ENCODE measurements at places on chromosomes 12 and 14. TPM values are rescaled to one million over a fixed set of nuclear protein-coding genes. Genes with fewer than 3 reads are reported as not detected.

TPI1 gene
- 1,427 TPM for total RNA-seq

LPAR5 gene
- 2.8 TPM for total RNA-seq

AQP6 gene
- not detected for total RNA-seq

RPL10L gene
- total RNA-seq: not detected

PMCH gene
- 3.1 TPM for total RNA-seq

AKAP6 gene
- total RNA-seq: 0.21 TPM

CMA1 gene
- total RNA-seq: not detected

MYF6 gene
- not detected for total RNA-seq

ADGRD1 gene
- 0.59 TPM for total RNA-seq

IFNG-AS1 gene
- total RNA-seq: 0.41 TPM

BMP4 gene
- not detected for total RNA-seq

EID3 gene
- total RNA-seq: 10.6 TPM

GNS gene
- 20.6 TPM for total RNA-seq

FOXG1 gene
- not detected for total RNA-seq

All from activated T-helper 1 cell treated with anti-CD3 and anti-CD28 coated beads, Interleukin-12 subunit alpha, Interleukin-12 subunit beta, Interleukin-2, Interleukin-4 antibody, amounts not matched to agents 30 ng/mL and 10 ng/mL and 1 ng/mL, durations not matched to agents 14 hours and 24 hours and 36 hours (primary cell).